Fibroblast of the conjunctiva (primary cell): ENCODE measurements at places on chromosomes 11 and 22.

DNA sequence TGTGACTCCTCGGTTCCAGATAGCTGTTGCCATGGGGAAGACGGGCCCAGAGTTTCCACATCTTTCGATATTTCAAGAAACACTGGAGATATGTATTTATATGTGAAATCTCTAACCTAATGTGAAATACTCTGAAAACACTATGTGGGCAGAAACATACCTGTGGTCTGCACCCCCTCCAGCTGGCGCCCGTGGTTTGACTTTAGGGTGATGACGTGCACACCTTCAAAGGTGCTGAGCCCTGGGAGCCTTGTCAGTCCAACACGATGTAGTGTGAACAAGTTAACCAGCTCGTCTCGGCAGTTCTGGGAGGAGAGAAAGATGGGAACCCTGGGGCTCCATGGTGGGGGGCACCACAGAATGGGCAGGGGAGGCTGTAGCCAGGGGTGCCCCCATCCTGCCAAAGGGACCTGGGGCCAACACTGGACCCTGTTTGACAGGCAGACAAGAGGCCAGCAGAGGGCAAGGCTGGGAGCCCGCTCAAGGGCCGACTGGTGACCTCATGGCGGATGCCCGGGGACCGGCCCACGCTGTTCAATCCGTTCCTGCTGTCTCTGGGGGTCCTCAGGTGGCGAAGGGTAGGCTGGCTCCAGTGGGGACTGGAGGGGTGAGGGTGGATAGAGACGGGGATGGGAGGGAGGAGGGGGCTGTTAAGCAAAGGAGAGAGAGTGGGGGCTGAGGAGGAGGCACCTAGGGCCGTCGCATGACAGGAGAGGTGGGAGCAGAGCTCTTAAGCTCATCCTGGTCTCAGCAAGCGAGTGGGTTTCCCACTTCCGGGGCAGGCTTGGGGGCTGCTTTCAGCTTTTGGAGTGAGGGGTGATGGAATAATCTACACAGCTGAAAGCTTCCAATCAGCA, 43.8 kb downstream of the TRIOBP start:
- DNase-seq = no peak

DNA sequence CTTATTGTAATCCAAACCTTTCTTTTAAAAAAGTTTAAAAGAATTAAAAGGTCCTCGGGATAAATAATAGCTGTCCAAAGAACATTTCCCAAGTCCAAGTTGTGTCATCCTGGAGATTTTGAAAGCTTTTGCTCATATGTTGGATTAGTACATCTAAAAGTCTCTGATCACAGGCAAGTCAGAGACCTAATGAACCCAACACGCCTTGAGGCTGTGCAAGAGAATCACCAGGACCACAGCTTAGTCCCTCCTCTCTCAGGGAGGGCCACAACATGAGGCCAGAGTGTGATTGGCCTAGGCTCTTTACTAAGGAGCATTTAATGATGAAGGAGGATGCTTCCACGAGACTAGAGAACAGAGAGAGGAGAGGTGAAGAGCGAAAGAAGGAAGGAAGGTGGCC, 98.7 kb upstream of the OR5AK2 start:
- DNase-seq = no peak

DNA sequence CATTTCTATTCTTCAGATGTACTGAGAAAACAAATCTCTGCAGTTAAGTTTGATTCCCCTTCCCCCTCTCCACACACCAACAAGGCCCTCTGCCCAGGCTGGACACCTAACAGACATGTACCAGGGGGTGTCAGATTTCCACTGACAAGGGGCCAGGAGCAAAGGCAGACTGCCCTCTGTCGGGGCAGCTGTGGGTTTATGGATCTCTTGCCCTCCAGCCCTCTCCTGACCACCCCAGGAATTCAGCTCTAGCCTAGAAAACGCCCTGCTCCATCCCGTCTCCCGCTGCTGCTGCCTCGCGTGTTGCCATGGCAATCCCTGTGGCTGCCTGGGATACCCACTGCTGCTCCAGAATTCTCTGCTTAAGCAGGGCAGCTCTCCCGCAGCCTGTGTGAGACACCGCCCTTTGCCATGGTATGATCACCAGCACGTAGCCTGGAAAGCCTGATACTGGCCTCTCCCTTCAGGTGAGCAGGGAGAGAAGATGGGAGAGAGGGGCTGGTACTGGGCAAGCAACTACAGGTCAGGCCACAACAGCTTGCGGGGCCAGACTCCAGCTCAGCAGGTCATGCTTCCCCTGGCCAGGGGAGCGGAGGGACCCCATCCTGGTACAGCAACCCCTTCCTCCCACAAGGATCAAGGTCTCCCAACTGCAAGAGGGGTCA, 41.6 kb downstream of the BUD13 start:
- peak; percentile 9 for DNase-seq

- DNase-seq = no peak
Measured at GRCh38 chr11:1574238-1574932, 2.3 kb upstream of the DUSP8 start.

- no peak for DNase-seq
Measured at GRCh38 chr22:43399338-43399979, 12.4 kb upstream of the MPPED1 start.

GRCh38 chr11:123361110-123361509, 69.0 kb upstream of the GRAMD1B start:
- no peak for DNase-seq

DNA sequence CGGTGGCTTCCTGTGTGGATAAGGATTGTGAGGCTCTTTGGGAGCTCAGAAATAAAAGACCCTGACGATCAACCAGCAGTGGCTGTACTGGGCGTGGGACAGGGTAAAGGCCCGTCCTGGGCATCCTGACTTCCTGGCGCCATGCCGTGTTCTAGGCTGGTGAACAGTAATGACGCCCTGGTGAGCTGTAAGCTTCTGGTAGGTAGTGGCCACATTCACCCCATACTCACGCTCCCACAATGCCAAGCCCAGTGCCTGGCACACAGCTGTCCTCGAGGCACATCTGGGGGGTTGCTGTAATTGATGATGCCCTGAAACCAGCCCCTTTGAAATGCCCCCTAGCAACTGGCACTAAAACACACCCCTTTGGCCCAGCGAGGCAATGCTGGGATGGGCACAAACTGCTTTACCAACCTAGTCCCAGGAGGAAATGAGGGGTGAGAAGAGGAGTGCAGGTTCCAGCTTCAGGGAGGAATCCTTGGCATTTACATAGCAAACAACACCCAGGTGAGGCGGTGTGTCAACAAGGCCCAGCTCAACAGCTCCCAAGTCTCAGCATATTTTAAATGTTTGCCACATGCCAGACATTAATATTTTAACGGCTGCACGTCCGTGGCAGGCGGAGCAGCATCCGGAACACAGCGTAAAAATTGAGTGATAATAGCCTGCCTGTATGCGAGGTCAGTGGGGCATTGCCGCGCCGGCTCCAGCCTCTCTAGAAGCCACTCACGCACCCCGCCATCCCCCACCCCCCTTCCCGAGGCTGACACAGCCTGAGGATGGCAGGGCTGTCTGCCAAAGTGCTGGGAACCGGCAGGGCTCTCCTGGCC, 79.3 kb downstream of the DSCAML1 start:
- DNase-seq = no peak

- no peak for DNase-seq
Measured at GRCh38 chr11:36046932-36047331, 103.1 kb downstream of the LDLRAD3 start.

GRCh38 chr22:44193535-44193891, 12.8 kb downstream of the PARVG start:
- no peak for DNase-seq

GRCh38 chr11:21615955-21616371, 576.9 kb upstream of the ANO5 start:
- DNase-seq = no peak

GRCh38 chr11:47659276-47659675, 16.9 kb upstream of the MTCH2 start:
- no peak for DNase-seq

- DNase-seq = no peak
Measured at GRCh38 chr11:94046796-94047195, 25.6 kb downstream of the HEPHL1 start.

DNA sequence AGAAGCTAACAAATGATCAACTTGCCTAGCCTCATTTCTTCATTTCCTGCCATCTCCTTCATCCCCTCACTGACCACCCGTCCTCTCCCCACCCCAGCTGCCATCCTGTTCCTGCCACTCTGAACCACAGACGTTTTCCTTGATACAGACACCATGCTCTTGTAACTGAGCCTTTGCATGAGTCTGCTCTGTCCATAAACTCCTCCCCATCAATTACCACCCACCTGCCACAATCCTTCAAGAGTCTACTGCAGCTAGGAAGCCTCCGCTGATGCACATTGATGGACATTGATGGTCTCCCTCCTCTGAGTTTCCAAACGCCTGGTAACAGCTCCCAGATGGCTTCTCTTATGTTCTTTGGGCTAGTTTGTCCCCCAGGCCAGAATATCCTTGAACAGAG, 193.8 kb downstream of the DBX1 start:
- no peak for DNase-seq

DNA sequence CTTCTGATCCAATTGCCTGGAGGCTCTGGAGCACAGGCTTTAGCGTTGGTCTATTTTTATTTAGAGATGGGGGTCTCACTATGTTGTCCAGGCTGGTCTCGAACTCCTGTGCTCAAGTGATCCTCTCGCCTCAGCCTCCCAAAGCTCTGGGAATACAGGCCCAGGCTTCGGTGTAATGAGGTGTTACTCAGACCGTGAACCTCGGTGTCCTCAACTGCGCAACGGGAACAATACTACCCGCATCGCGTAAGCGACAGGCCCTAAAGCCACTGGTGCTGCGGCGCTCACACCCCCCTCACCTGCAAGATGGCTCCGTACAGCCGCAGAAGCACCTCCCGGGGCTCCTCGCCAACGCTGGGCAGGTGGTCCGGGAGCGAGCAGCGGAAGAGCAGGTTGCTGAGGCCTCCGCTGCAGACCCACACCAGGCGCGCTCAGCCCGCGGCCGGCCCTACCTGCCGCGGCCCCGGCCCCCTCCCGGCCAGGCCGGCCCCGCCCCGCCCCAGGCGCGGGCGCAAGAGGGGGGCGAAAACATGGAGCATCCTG, 628 bp downstream of the CHKB start:
- DNase-seq = no peak

GRCh38 chr11:113034576-113034975, 73.4 kb downstream of the NCAM1 start:
- no peak for DNase-seq

DNA sequence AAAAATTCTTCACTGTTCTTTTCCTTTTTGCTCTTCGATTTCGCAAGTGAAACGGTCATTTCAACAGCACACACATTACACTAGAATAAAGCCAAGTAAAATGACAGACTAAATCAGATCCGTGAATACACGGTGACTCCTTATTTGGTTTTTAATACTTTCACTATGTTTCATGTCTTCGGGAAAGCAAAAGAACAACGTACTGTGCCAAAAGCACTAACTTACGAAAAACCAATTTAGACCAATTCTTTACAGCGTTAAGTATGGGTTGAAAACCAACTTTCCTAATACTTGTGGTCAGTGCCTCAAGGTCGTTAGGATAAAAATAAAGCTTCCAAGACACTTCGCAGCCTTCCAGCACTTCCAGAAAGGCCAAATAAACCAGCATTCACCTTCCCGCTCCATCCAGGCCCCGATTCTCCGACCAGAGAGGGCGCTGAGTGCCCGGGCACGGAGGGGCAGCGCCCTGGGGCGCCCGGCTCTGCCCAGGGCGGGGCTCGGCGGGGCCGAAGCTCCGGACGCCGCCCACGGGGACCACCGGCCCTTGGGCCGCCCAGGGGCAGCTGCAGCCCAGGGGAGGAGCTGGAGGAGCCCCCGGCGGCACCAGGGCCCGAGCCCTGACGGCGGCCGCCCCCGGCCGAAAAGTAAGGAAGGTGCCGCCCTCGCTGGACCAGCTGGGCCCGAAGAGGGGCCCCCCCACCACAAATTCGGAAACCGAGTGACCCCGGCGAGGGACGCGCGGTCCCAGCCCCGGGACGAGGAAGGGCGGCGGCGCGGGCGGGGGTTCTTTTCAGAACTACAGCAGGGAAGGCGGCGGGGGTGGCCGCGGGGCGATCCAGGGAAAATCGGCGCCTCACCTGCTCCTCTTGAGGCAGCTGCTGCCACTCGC, 499 bp downstream of the ATL3 start:
- DNase-seq = no peak

DNA sequence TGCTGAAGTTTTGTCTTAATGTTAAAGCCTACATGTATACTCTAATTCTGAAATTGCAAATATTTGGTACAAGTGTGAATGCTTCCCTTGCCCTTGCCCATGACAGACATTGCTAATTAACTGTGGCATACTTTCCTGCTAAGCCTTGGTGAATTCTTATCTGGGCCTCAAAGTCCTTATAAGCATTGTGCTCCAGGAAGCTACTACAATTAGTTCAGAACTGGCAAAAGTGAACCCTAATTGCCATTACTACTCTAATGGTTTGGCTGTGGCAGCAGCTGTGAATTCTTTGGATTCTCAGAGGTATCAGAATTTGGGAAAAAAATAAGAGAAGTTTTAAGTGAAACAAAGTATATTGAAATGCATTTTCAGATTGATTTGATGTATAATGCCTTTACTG, 24.3 kb downstream of the EMSY start:
- no peak for DNase-seq

GRCh38 chr11:119194811-119195440, 9.7 kb downstream of the NHERF4 start:
- DNase-seq = no peak

DNA sequence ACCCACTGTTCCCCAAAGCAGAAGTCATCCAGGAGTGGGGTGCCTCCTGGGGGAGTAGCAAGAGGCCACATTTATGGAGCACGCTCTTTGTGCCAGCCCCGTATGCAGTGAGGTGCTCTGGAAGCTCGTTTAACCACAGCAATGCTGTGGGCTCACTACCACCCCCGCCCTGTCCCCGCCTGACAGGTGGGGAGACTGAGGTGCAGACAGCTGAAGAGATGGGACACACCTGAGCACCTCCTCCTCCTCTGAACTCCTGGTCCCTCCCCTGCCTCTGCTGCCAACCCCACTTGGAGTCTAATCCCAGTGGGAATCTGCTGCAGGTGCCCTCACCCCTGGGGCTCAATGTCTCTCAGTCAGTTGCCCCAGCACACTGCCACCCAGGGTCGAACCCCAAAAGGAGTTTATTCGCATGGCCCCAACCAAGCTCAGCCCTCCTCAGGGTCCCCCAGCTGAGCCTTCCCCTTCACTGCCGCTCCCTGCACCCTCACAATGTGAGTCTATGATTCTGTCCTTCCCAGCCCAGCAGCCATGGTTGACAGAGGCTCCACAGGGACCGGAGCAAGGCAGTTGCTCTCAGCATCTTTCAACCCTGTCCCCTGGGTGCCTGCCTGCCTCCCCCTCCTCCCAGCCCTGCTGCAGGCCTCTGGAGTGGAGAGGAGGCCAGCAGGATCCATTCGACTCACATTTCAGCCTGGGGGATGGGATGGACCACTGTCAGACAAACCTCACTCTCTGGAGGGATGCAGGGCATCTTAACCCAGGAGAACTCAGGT, 13.3 kb upstream of the BCR start:
- DNase-seq = no peak

DNA sequence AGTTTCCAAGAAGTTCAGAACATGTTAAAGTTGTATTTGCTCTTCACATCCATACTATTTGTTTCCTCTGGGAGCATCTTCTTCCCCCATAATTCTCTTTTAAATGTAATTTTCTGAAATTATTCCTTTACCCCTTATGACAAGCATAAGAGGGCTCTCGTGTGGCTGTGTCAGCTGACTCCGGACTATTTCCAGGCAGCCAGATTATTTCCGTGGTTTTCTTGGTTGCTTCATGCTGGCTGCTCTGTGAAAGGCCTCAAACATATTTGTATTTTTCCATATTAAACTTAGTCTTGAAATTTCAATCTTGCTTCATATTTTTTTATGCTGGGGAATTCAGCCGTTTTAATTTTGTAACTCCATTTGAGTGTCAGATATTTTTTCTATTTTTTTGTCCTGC, 2.8 kb upstream of the MMP1 start:
- no peak for DNase-seq
